ENCODE measurements at places on chromosomes 7 and 10.
A peak's percentile ranks its signal among the peaks of the same experiment; 100 is the strongest.

- DNase-seq: peak; percentile 73
- H3K36me3 ChIP-seq: peaks cover 45% of the 10 kb centered on the region
- no peaks in the 10 kb centered on the region for H3K4me1 ChIP-seq
- no peaks in the 10 kb centered on the region for H3K27me3 ChIP-seq
- H3K27ac ChIP-seq: no peak overlapping the region
- H3K4me3 ChIP-seq: no peak overlapping the region
Measured at GRCh38 chr7:102236592-102237287, 49.9 kb upstream of the SH2B2 start.

- DNase-seq: no peak
- H3K27me3 ChIP-seq: no peaks in the 10 kb centered on the region
- peak overlapping the region; percentile 89 for H3K27ac ChIP-seq
- H3K36me3 ChIP-seq: no peaks in the 10 kb centered on the region
Measured at GRCh38 chr7:80790877-80791276, 128.0 kb downstream of the SEMA3C start.

DNA sequence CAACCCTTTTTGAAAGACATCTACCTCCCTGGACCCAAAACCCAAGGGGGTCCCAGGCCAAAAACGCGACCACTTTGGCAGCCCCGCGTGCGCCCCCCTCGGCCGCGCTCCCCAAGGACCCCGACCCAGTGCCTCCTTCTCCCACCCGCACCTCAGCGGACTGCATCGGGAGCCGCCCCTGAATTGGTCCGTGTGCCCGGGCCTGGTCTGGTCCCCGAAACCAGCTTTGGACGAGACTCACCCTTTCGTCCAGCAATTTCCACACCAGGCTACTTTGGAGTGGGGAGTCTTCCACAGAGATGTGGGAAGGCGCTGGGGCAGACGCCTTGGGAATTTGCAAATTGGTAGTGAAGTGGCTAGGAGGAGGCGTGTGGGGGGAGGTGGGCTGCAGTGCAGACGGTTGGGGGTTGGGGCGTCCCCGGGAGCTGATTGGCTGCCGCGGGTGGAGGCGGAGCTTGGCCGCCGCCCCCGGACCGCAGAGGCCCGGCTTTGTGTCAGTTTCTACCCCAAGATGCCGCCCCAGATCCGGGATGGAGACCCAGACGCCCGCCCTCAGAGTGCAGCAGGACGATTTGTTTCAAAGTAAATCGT, 16.9 kb downstream of the TCAF1 start:
- H3K27ac ChIP-seq: peak overlapping the region; percentile 18
- DNase-seq: no peak
- H3K4me1 ChIP-seq: peaks cover 21% of the 10 kb centered on the region
- no peaks in the 10 kb centered on the region for H3K36me3 ChIP-seq

DNA sequence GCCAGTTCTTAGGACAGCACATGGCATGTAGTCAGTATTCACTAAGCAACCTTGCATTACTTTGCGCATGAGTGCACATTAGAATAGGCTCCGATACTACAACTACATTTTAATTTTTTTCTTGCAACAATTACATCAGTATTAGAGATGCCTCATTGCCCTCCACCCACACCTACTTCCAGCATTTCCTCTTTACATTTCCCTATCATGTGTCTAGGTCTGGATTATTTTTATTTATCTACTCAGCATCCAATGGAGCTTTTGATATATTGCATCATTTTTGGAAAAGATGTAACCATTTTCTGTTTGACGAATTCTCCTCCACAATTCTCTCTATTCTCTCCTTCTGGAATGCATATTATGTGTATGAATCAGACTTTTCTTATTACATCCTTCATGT, 258.2 kb upstream of the GLI3 start:
- DNase-seq: no peak
- peaks cover 14% of the 10 kb centered on the region for H3K4me1 ChIP-seq
- no peaks in the 10 kb centered on the region for H3K27me3 ChIP-seq
- H3K27ac ChIP-seq: peak overlapping the region; percentile 24
- H3K4me3 ChIP-seq: no peak overlapping the region
- no peaks in the 10 kb centered on the region for H3K36me3 ChIP-seq

DNA sequence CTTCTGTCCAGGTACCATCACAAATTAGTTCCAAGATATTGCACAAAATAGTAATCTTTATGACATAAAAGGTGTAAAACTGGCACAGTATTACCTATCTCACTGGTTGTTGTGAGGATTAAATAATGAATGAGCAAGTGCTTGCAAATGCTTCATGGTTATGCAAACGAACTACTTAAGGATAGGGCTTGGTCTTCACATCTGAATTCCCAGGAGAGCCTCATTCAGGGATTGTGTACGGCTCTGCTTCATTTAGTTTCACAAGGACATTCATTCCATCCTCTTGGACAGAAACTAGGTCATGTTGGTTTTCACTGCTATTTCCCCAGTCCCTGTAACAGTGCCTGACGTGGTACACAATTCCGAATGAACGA, 12.1 kb downstream of the ABCA13 start:
- H3K27ac ChIP-seq: no peak overlapping the region
- no peak for DNase-seq
- no peaks in the 10 kb centered on the region for H3K4me1 ChIP-seq
- H3K36me3 ChIP-seq: no peaks in the 10 kb centered on the region
- H3K27me3 ChIP-seq: no peaks in the 10 kb centered on the region
- H3K4me3 ChIP-seq: no peak overlapping the region

DNA sequence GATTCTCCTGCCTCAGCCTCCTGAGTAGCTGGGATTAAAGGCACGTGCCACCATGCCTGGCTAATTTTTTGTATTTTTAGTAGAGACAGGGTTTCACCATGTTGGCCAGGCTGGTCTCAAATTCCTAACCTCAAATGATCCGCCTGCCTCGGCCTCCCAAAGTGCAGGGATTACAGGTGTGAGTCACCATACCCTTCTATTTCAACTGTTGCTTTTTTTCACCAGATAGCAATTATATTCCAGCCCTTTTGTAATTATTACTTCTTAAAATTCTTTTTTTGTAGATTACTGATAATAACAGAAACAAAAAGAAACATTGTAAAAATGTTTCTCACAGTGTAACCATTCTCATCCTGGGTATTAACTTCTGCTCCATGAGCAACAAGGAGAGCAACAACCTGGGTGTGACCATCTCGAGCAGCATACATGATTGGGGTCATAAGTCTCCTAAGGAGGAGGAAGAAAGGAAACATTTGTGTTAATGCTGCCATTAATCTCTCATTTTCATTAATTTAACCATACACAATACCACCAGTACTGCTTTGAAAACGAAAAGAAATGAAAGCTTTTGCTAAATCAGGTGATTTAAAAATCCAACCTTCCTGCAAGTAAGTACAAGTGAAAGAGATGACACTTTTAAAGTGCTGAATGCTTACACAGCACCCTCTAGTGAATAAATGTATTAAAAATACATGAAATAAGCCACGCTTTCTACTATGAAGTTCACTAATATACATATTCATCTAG, 41.8 kb downstream of the ASZ1 start:
- no peaks in the 10 kb centered on the region for H3K4me1 ChIP-seq
- H3K36me3 ChIP-seq: no peaks in the 10 kb centered on the region
- H3K4me3 ChIP-seq: no peak overlapping the region

- H3K4me1 ChIP-seq: no peaks in the 10 kb centered on the region
- no peak overlapping the region for H3K27ac ChIP-seq
- no peaks in the 10 kb centered on the region for H3K36me3 ChIP-seq
- DNase-seq: no peak
Measured at GRCh38 chr7:16095171-16095950, 326.0 kb downstream of the CRPPA start.

DNA sequence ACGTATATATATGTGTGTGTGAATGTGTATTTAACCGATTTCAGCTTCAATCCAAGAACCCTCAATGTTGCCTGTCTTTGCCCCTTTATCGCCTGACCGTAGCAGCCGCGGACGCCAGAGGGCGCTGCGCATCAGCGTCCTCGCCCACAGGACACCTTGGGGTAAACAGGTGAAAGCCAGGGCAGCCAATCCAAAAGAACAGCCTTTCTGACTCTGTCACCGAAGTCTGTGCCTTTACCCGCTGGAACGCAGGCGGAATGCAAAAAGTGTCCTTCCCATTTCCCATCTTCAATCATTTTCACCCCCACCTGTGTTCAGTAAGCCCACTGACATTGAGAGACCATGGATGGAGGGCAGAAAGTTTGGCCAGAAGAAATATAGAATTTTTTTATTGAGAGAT, 3.6 kb downstream of the NXPH1 start:
- H3K4me1 ChIP-seq: peaks cover 25% of the 10 kb centered on the region
- no peak for DNase-seq
- no peaks in the 10 kb centered on the region for H3K36me3 ChIP-seq
- no peak overlapping the region for H3K4me3 ChIP-seq

GRCh38 chr10:50605269-50605950, 18.3 kb downstream of the SGMS1 start:
- no peak overlapping the region for H3K4me3 ChIP-seq
- H3K27ac ChIP-seq: peak overlapping the region; percentile 63
- no peaks in the 10 kb centered on the region for H3K4me1 ChIP-seq
- DNase-seq: peak; percentile 76
- no peaks in the 10 kb centered on the region for H3K27me3 ChIP-seq

GRCh38 chr10:46234431-46235060, 52.3 kb upstream of the ANTXRL start:
- DNase-seq: peak; percentile 36
- no peaks in the 10 kb centered on the region for H3K27me3 ChIP-seq
- H3K36me3 ChIP-seq: no peaks in the 10 kb centered on the region

GRCh38 chr7:149714910-149715471, 58.4 kb downstream of the ZNF467 start:
- H3K4me1 ChIP-seq: no peaks in the 10 kb centered on the region
- peak overlapping the region; percentile 94 for H3K27ac ChIP-seq
- H3K4me3 ChIP-seq: peak overlapping the region; percentile 76
- DNase-seq: peak; percentile 63
- no peaks in the 10 kb centered on the region for H3K27me3 ChIP-seq
- H3K36me3 ChIP-seq: no peaks in the 10 kb centered on the region

DNA sequence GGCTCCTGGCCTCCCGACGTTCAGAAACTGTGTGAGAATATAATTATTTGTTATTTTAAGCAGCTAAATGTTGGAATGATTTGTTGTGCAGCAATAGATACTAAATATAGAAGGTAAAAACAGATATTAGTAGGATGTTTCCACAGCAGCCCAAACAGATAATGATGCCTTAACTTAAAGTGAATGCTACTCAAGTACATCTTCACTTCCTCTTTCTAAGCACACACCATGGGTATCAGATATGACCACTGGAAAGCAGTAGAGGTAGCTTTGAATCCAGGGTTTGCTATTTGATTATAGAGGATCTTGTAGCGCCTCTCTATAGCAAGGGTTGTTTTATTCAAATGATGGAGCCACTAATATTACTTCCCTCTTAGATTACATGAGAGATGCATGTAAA, 38.2 kb upstream of the BET1 start:
- H3K27ac ChIP-seq: no peak overlapping the region
- no peaks in the 10 kb centered on the region for H3K36me3 ChIP-seq
- DNase-seq: no peak
- H3K4me1 ChIP-seq: no peaks in the 10 kb centered on the region

DNA sequence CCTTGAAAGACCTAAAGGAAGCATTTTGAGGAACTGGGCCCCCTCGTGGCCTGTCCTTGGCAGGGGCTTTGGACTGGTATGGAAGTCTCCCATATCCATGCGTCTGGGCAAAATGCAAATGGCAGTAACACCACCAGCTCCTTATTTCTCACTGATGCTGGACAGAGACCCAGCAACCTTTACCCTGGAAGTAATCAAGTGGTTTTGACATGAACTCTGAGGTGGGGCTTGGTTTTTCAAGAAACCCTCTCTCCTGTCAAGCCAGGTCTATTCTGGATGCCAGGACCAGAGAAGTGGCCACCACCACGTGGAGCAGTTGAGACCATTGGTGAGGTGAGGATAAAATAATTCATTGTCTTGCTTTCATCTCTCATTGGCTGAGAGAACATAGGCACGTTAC, 84.4 kb downstream of the OTUD1 start:
- H3K27ac ChIP-seq: no peak overlapping the region
- no peak for DNase-seq
- H3K4me1 ChIP-seq: no peaks in the 10 kb centered on the region
- no peak overlapping the region for H3K4me3 ChIP-seq

DNA sequence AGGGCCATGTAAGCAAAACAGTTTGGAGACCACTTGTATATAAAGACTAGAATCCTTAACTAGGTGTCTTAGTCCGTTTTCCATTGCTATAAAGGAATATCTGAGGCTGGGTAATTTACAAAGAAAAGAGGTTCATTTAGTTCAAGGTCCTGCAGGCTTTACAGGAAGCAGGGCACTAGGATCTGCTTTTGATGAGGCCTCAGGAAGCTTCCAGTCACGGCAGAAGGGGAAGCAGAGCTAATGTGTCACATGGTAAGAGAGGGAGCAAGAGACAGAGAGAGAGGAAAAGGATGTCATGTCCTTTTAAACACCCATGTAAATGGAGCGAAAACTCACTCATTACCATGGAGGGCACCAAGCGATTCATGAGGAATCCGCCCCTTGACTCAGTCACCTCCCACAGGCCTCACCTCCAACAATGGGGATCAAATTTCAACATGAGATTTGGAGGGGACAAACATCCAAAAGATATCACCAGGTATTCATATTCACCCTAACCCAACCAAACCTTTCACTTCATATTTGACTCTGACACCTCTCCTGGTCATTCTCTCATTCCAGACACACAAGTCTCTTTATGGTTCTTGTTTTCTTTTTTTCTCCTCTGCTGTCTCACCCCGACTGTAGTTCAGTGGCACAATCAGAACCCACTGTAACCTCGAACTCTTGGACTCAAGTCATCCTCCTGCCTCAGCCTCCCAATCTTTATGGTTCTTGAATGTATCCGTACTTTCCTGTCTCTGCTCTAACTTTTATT, 30.1 kb upstream of the ASAH2 start:
- no peak overlapping the region for H3K27ac ChIP-seq
- no peaks in the 10 kb centered on the region for H3K36me3 ChIP-seq
- no peaks in the 10 kb centered on the region for H3K4me1 ChIP-seq
- no peaks in the 10 kb centered on the region for H3K27me3 ChIP-seq
- no peak overlapping the region for H3K4me3 ChIP-seq
- DNase-seq: no peak

GRCh38 chr10:97355571-97355975, 21.0 kb upstream of the FRAT2 start:
- no peak overlapping the region for H3K4me3 ChIP-seq
- peaks cover 29% of the 10 kb centered on the region for H3K36me3 ChIP-seq
- no peaks in the 10 kb centered on the region for H3K27me3 ChIP-seq
- no peak overlapping the region for H3K27ac ChIP-seq

DNA sequence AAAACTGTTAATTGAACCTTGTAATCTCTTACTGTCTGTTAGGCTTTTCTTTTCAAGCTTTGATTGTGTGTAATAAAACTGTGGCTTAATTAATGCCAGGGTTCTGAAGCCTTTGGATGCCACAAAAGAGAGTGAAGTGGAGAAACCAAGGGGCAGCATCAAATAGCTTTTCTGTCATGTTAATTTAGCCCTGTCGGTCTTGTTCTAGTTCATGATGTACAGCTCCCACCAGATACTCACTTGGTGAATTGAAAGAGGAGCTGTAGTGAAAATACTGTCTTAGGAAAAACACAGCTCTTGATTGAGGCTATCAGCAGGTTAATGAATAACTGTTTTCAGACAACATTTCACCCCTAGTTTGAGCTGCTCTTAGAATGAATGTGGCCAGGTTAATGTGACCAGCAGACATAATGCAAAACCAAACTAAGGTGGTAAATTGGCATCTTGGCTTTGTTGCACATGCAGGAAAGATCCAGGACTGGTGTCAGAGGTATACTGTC, 94.2 kb downstream of the POLL start:
- no peaks in the 10 kb centered on the region for H3K27me3 ChIP-seq
- no peak overlapping the region for H3K4me3 ChIP-seq
- no peaks in the 10 kb centered on the region for H3K36me3 ChIP-seq
- H3K27ac ChIP-seq: no peak overlapping the region
